ENCODE measurements at places on chromosomes 4 and X. TPM values are rescaled to one million over a fixed set of nuclear protein-coding genes. Genes with fewer than 3 reads are reported as not detected.

Gene TMEM31
- total RNA-seq, result not detected

Gene TMSB15B
- 8.9 TPM for total RNA-seq

Gene GSX2
- total RNA-seq, result not detected

Gene RAB40AL
- total RNA-seq, result 0.65 TPM

Gene DUSP21
- not detected for total RNA-seq

Gene USP51
- 1.7 TPM for total RNA-seq

Gene ADH7
- total RNA-seq, result not detected

Gene XKRX
- under 0.01 TPM for total RNA-seq

Gene PNMA6E
- total RNA-seq, result not detected

Gene SLC49A3
- 8.5 TPM for total RNA-seq

Gene RBM41
- 11.1 TPM for total RNA-seq

Gene SPANXD
- total RNA-seq, result not detected

Gene SH2D1A
- total RNA-seq, result not detected

Gene ARX
- total RNA-seq, result not detected

Gene TGIF2LX
- not detected for total RNA-seq

Gene CITED1
- total RNA-seq, result not detected

Gene MAGEA2
- not detected for total RNA-seq

Gene SRPX
- 108 TPM for total RNA-seq

Gene CPXCR1
- not detected for total RNA-seq

Gene SPIN3
- 6.1 TPM for total RNA-seq

Gene PAGE5
- not detected for total RNA-seq

Gene SMPX
- not detected for total RNA-seq

Gene EXOC1L
- not detected for total RNA-seq

Gene CDX4
- total RNA-seq, result not detected

Gene GLUD2
- 1.3 TPM for total RNA-seq

Gene DGAT2L6
- not detected for total RNA-seq

Gene MAGEE2
- total RNA-seq, result not detected

Gene SPINK2
- total RNA-seq, result not detected

Gene QRFPR
- not detected for total RNA-seq
